Epithelial cell of alveolus of lung (primary cell): ENCODE measurements at places on chromosomes 16 and 17. TPM values are rescaled to one million over a fixed set of nuclear protein-coding genes. Genes with fewer than 3 reads are reported as not detected.

Gene SEPTIN1
- total RNA-seq, result 0.32 TPM in 1 of 2 replicates, not detected in the other

Gene HES7
- 0.78 and 1.4 TPM in 2 replicates for total RNA-seq

Gene KRT9
- total RNA-seq, result not detected in 2 replicates

Gene ASPA
- 0.13 and 0.48 TPM in 2 replicates for total RNA-seq

Gene TPPP3
- 0.91 and 4.2 TPM in 2 replicates for total RNA-seq

Gene CACNG1
- total RNA-seq, result not detected in 2 replicates

Gene RASD1
- 2.5 and 3.4 TPM in 2 replicates for total RNA-seq
